Activated naive CD4-positive, alpha-beta T cell (primary cell): ENCODE measurements at places on chromosomes 5 and 9.

DNA sequence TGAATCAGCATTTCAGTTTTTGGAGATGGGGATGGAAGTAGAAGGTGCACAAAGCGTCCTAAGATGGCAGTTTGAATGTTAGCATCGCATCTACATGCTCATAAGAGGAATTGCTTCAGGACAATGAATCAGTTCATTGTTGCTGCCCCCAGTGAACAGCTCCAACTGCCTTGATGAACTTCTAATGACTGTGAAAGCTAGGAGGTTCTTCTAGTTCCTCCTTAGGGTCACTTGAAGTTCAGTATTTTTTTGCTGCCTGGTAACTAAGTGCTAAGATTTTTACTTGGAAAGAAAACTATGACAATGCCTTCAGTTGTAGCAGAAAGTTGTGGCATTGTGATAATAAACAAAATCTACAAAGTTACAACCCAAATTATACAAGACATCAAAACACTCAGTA, 271.6 kb downstream of the RAB3C start:
- no peak for DNase-seq

GRCh38 chr5:104643320-104643719, 1080.7 kb upstream of the NUDT12 start:
- DNase-seq, result no peak

- no peak for DNase-seq
These were observed 4.1 kb downstream of the KIAA0825 start for GRCh38 chr5:94614156-94614805.

DNA sequence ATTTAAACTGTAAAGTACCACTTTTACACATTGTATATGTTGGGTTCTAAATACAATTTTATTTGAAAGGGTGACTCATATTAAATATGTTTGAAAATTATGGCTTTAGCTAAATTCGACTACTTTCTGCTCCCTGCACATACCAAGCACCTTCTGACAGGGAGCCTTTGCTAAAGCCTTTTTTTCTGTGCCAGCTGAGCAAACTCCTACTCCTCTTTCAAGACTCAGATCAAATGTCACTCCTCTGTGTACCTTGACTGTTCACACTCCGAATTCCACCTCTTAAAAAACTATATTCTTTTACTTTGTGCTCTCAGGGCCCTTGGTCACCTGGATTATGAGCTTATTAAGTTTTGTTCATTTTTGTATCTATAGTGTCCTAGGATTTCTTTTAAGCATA, 6.5 kb upstream of the OXCT1 start:
- DNase-seq, result no peak

GRCh38 chr9:99078717-99079116, 26.2 kb upstream of the TGFBR1 start:
- no peak for DNase-seq

- no peak for DNase-seq
These were observed 70.7 kb upstream of the SHISAL2B start for GRCh38 chr5:64619609-64620008.

DNA sequence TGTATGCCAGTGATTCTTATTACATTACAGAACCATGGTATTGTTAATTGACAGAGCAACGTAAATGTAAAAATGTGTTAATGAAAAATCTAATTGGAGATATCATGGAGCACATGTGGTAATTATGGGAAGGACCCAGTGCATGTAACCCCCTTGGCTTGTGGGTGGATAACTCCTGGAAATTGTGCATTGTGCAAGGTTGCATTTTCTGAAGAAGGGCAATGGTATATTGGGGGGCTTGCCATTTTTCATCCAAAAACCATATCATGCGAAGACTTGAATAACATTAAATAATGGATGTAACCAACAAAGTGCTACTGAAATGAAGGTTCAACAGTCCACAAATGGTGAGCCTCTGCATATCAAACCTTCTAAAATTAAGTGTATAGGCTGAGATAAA, 47.6 kb downstream of the BASP1 start:
- no peak for DNase-seq

DNA sequence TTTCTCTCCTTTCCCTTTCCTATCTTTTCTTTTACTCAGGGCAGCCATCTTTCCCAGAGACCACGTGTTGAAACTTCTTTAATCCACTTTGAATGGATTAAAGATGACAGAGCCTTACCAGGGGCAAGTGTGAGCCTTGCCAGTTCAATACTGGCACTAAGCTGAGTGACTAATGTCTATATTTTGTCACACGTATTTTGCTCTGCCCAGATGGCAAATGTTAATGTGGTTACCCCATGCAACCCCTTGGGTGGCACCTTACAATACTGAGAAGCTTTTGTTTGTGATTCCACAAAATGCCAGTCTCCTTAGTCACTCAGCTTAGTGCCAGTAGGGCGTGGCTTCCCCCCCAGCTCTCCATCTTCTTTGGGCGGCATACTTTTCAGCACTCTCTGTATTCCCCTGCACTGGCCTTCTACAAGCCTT, 24.8 kb downstream of the ANXA1 start:
- no peak for DNase-seq

GRCh38 chr9:76116913-76117312, 226.4 kb downstream of the PCSK5 start:
- no peak for DNase-seq

- DNase-seq, result no peak
These were observed 71.8 kb downstream of the CAST start for GRCh38 chr5:96733771-96734500.

DNA sequence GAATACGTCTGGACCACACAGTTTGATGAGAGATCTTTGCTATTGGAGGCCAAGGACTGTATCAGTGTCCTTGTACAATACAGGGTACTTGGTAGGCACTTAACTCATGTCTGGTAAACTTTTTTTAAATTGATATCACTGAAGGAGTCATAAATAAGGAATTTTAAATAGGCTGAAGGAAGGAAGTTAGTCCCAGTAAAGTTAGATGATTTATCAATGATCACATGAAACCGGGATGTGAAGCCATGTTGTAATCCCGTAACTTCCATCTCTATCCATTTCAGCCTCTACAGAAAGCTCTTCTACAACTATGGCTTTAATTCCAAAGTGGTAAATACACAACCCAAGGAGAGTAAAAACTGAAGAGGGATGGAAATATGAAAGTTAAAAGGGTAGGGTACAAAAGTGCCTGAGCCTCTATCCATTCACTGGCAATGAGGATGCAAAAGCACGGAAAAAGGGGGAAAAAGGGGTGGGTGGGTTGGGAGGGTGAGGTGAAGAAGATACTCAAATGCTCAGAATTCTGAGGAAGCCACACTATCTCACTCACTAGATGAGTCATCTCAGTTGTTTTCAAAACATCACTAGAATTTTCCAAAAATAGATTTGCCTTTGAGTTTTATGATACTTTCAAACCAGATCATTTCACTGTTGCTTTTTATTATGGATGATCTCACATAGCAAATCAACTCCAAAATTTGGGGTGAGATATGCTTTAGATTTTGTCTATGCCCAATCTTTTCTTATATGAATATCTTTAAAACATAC, 1053.5 kb downstream of the NR2F1-AS1 start:
- DNase-seq, result no peak

DNA sequence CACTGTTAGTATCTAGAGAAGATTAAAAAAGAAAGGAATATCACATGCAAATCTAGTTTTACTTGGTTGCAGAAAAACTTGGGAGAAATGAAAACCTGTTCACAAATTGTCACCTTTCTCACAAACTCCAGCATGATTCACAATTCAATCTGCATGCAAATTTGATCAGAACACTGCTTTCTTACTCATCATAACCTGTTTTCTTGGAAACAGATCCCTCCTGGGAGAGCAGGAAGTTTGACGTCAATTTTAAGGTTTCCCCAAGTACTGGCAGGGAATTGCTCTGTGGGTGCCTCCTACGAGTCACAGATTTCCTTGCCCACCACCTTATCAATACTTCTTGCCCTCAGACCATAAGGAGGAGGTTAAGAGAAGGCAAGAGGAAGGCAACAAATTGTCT, 30.2 kb upstream of the HTR4 start:
- no peak for DNase-seq

- no peak for DNase-seq
These were observed 92.7 kb upstream of the TNC start for GRCh38 chr9:115210699-115211098.

DNA sequence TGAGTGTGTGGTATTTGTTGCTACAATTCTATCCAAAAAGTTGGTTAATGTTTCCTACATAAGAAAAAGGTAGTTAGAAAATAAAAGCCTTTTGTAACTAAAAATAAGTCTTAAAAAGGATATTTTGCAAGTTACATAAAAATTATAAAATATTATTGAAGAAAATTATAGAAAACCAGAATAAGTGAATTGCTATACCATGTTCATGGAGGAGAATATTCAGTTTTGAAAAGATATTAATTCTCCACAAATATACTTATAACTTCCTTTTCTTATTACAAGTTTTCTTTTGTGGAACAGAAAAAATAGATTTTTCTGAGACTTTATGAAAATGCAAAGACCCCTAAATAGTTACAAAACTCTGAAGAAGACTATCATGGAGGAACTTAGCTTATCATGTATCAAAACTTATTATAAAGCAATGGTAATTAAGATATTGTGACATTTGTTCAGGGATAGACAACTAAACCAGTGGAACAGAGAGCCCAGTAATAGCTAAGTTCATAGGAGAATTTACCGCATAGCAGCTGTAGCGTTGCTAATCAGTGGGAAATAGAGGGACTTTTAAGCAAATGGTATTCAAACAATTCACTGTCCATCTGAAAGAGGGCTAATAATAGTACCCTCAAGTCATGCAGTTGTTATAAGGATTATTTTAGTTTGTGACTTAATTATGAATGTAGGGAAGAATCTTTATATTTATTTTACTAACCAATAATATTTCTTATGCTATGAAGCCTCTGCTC, 515.2 kb upstream of the ZNF608 start:
- no peak for DNase-seq

DNA sequence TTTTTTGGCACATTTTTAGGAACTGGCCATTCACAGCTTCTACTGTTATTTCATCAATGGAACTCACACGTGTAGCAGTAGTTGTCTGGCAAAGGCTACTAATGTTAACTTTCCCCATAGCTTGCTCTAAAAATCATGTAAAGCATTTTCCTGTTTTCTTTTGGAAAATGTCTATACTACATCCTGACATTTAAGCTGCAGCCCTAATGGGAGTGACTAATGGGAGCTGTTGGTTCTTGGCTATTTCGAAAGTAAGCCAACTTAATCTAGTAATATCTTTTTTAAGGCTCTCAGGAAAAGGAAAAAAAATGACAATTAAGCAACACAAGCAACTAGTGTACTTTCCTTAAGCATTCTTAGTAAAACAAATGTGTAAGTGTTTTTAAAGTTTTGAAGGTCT, 169.2 kb downstream of the SLC12A2 start:
- DNase-seq, result no peak

- no peak for DNase-seq
These were observed 190.1 kb downstream of the PARP8 start for GRCh38 chr5:50856401-50857119.

DNA sequence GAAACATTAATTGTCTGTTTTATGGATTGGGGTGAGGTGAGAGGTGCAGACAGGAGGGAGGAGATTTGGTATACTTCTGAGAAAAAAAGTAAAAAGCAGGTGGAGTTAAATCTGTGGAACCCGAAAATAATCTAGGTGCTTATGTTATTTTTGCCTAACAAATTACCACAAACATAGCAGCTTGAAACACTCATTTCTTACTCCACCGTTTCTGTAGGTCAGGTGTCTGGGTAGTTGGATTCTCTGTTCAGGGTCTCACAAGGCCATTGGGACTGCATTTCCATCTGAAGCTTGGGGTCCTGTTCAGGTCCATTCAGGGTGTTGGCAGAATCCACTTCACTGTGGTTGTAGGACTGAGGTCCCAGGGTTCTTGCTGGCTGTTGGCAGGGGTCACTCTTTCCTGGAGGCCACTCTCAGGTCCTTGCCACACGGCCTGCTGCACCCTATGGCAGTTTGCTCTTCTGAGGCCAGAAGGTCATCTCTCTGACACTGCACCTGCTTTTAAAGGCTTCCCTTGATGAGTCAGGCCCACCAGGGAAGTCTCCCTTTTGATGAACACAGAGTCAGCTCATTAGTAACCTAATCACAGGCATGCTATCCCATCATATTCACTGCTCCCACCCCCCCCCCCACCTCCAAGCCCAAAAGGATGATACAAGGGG, 82.2 kb downstream of the TRIO start:
- no peak for DNase-seq
